ENCODE measurements at places on chromosomes 3 and 15. TPM values are rescaled to one million over a fixed set of nuclear protein-coding genes. Genes with fewer than 3 reads are reported as not detected.

The GRIP2 gene
- 1.1 TPM for total RNA-seq

The CPLX3 gene
- total RNA-seq: not detected

The CYP1A2 gene
- total RNA-seq: not detected

The MORC1 gene
- not detected for total RNA-seq

DNA sequence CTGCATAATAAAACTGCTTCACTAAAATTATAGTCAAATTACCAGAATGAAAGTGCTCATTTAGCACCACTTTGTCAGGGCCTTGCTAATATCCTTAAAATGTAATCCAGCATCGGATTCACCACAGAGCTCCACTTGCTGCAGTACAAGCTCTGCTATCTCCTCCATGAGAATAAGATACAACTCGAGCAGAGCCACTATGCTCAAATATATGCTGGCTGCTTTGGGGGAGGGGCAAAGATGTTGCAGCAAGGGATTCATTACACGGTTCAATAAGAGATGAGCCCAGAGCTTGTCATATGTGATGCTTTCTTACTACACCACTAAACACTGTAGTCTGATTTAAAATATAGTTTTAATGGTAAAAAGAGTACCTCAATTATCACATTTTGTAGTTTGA lies 72.2 kb downstream of the DLG1 start:
- DNase-seq: no peak

DNA sequence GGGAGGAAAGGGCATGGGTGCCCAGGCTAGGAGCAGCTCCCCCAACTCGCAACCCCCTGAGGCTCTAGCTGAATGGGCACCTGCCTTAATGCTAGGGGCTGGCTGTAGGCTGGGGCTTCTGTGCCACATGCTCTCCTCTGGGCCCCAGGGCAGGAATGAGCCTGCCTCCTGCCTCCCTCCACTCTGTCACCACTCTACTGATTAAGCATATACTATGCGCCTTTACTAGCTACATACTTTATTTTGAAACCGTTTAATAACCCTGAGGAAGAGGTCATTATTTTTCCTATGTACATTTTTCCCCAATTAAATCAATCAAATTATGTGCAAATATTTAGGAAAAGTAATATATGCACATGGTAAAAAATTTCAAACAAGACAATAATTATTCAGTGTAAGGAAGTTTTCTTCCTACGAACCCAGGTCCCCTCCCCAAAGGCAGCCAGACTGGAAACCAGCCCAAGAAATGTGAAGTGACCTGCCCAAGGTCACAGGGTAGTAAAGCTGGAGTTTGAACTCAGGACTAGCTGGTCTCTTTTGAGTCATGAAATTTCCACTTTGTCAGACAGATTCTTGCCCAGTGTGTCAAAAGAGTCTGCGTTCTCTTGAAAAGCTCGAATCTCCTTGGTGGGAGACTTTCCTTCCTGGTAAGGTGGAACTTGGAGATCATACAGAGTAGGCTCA lies 122.5 kb downstream of the DNAJB8 start:
- peak; percentile 36 for DNase-seq

GRCh38 chr3:25259871-25260270 lies 168.2 kb upstream of the RARB start:
- DNase-seq: no peak

DNA sequence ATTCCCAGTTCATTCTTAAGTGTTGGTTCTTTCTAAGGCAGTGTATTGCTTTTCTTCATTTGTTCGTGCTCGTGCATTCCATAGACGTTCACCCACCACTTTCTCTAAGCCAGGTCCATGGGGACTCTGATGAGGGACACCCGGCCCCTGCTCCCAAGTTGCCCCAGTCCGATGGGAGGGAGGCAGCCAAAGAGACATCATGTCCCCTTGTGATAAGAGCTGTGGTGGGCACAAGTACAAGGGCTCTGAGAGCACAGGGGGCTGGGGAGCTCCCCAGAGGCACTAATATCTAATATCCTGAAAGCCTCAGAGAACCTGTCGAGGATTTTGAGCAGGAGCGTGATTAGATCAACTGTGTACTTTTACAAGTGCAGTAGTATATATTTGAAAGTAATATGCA lies 6.3 kb downstream of the SPSB4 start:
- DNase-seq: no peak

DNA sequence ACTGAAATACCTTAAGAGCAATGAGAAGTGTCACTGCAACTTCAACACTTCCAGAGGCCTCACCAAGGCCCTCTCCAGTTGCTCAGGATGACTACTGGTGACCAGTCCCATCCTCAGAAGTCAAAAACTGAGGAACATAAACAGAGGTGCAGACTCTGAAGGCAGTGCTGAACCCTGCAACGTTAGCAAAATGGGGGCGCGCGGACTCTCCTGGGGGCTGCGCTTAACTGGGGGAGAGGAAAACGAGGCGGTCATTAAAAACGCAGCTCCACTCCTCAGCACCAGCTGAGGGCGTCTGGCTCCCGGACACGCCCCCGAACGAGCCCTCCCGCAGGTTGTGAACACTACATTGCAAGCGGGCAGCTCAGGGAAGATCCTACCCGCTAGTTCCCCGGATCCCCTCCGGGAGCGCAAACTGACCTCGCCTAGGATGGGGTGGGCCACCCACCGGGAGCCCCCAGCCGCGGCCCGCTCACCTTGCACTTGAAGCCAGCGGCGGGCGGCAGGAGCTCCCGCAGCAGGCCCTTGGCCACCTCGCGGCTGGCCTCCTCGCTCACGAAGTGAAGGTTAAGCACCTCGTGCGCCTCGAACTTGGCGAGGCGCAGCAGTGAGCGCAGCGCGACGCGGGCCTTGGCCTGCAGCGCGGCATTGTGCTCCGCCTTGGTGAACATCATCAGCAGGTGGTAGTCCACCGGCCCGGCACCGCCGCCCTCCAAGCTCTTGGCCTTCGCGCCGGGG lies 711 bp downstream of the XXYLT1 start:
- peak; percentile 73 for DNase-seq

GRCh38 chr3:77039606-77040171 lies at the start of gene ROBO2:
TSS of gene ROBO2 (plus strand) at chr3:77040099. CDS start at chr3:77040786, 687 bp downstream.
- DNase-seq: peak; percentile 69

- no peak for DNase-seq
These were observed 20.4 kb downstream of the TMOD2 start for GRCh38 chr15:51771773-51772172.

DNA sequence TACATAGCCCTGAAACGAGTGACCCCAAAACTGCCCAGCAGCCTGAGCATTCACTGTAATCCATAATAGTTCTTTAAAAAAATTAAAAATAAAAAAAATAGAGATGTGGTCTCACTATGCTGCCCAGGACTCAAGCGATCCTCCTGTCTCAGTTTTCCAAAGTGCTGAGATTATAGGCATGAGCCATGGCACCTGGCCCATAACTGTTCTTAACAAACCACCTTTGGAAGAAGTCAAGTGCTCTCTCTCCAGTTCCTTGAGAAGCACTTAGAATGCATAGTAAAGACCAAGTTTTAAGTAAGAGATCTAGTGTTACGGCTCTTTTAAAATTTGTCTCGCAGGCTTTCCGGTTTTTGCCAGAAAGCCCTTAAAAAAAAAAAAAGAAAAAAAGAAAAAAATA lies 8.2 kb downstream of the CDC25A start:
- DNase-seq: no peak

DNA sequence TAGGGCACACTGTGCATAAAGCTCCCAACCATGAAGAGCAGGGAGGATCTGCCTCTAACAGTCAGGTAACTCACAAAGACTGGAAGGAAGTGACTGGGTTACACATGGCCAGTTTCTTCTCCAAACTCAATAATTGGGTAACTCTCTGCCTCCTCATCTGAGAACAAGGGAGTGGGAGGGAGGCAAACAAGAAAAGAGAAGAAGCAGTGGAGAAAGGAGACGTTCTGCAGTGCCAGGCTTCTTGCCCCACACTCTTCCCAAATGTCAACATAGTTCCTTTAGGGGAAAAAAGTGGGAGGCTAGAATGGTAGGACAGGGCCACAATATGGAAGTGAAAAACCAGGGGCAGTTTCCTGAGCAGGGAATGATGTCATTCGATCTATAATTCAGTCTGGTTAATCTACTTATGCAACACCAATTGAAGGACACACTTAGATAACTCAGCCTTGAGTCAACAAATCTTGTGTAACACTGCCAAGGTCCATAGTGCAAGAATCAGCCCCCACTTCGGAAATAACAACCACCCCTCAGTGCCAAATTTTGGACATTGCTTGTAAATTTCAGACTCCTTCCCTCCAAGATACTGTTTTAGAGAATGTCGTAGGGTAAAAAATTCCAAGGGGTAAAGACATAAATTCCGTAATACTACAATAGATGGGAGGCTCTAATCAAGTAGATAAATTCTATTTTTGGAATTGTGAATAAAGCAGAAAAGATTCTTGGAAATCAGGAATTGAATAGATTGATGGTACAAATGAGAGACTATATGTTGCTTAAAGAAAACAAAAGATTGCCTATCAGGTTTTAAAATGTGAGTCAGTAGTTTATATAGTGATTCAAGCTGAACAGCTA lies 143.0 kb downstream of the LPP start:
- DNase-seq: no peak

GRCh38 chr3:123523023-123523412 lies 61.8 kb downstream of the HACD2 start:
- DNase-seq: peak; percentile 72

- peak; percentile 81 for DNase-seq
These were observed 20.3 kb upstream of the BSN start for GRCh38 chr3:49533786-49534519.

DNA sequence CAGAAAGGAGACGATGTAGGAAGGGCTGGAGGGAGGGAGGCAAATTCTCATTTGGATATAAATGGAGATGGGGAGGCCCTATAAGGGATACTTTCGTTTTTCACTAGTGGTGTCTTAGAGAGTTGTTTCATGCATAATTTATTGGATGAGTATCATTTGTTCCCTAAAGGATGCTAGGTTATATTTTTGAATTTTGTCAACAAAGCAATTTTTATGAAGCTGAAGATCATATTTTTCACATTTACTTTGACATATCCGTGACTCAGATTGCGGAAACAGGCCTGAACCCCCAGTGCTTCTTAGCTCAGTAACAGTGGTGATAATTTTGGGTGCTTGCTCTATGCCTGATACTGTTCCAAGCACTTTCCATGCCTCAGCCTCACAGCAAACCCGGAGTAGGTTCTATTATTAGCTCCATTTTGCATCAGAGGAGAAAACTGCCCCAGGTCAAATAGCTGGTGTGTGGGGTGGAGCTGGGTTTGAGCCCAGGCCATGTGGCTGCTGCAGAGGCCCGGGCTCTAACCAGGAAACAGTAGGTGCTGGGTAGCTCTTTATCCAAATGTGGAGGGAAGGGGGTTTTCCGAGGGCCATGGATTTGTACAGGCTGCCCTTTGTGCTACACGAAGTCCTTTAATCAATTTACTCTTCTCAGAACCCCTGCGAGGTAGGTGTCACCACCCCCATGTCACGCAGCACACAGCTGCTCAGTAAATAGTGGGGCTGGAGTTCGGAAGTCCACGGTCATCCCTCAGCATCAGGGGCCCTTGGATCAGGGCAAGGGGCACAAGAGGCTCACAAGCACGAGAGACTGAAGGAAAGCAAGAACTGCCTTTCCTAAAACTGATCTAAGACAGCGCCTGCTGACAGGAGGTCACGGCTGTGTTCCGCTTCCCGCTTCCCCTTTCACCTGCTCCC lies 99.1 kb downstream of the SLC49A4 start:
- DNase-seq: no peak

DNA sequence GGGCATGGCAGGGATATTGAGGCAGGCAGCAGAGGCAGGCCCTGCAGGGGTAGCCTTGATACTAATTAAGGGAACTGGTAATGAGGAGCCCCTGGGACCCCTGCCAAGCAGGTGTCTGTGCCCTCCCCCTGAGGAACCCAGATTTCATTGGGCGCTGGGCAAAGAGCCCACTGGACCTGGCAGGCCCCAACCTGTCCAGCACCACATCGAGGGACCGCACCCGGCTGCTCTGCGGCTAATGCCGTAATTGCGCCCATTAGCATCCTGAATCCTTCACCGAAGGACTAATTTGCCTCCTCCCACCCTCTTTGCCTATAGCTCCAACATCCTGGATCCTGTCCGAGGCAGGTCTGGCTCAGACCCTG lies 13.7 kb upstream of the SEMA3B start:
- no peak for DNase-seq

GRCh38 chr3:159818399-159818798 lies 170.2 kb upstream of the IL12A start:
- no peak for DNase-seq

DNA sequence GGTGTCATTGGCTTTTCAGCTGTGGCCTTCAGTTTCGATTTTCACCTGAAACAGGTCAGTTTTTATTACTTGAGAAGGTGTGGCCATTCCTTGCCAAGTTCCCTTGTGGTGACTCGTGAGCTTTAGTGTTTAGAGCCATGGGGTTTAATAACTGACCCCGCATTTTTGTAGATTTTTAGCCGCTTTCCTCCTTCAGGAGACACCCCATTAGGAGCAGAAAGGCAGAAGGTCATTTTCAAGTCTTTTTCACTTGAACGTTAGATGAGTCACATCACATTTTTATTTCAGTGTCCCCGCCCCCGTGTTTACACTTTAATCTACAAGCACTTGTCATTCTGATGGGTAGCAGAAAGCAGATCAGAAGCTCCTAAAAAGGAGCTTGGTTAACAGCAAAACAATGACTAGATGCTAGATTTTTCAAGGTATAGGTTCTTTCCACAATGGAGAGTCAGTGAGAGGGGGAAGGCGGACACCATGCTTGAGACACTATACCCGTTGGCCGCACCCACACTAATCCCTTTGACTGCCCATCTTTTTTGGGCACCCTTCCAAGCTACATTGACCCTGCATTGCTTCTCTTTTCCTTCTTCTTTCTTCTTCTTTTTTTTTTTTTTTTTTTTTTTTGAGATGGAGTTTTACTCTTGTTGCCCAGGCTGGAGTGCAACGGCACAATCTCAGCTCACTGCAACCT lies 132.7 kb downstream of the GHSR start:
- DNase-seq: peak; percentile 75

DNA sequence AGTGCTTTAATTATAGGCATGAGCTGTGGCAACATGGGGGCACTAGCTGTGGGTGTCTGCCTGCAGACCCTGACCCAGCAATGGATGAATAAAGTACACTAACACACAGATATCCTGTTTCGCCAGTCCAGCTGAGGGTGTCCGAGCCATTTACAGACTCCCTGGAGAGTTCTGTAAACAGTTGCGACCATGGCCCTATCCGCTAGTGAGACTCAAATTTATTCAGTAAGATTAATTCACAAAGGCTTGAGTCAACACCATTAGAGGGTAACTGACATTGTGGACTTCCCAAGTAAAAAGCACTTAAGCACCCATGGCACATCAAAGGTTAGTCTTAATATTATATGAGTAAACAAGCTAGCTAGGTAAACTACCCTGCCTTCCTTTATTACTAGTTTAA lies 161.6 kb downstream of the TBL1XR1 start:
- DNase-seq: no peak

Data from sigmoid colon (tissue), 7 donors.